ENCODE measurements at places on chromosomes 5 and 9. TPM values are rescaled to one million over a fixed set of nuclear protein-coding genes. Genes with fewer than 3 reads are reported as not detected.

DNA sequence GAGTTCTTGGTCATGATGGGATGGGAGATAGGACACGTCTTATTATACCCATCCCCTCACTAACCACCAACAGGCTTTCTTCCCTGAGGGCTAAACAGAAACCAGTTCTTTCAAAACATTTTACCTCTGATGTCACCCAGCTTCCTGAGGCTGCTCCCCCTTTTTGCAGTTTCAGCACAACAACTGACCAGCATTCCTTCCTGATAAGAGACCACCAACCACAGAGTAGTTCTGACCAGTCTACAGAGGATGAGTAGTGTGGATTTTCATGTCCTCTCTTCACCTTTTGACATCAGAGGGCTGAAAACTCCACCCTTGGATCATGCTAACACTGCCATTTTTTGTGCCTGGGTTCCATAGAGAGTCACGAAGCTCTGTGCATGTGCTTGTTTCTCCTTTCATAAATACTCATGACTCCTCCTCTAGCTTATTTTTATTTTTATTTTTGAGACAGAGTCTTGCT, 82.6 kb downstream of the OSTF1 start:
- DNase-seq: no peak

DNA sequence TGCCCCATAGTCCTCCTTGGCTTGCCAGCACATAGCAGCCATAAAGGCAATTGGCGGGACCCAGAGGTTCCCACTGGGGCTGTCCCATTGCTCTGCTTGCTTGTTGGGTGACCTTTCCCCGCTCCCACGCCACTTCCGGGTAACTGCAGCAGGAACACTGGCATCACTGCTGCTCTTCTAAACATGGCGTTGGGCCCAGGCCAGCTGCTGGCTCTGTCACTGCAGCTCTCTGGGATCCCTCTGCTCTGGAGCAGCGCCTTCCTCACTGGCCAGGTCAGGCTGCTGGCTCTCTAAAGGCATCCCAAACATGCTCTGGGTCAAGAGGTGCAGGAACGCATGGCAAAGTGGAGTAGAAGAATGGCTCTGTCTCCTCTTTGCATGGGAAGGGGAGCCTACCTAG, 92.9 kb downstream of the DRD1 start:
- DNase-seq: no peak

GRCh38 chr5:139671096-139671841, 23.1 kb downstream of the CXXC5 start:
- DNase-seq: no peak

- peak; percentile 42 for DNase-seq
Observed at GRCh38 chr9:109408759-109409462, 88.1 kb upstream of the EPB41L4B start.

DNA sequence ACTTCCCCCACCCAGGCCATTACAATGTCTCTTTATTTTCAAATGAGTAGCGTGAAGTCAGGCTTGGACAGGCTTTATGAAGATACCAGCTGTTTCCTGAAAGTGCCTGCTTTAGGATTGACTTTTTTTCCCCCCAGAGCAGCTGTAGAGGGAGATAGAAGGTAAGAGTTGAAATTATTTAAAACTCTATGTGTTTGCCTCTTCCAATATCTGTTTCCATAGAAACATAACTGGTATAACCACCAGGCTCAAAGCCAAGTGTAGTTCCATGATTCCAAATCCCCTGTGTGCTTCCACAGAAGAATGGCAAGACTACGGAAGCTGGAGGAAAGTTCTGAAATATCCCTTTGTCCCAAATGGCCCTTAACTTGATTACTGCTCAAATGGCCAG, 87.4 kb upstream of the TBC1D2 start:
- DNase-seq: no peak

- no peak for DNase-seq
Observed at GRCh38 chr5:34524123-34524522, 132.0 kb upstream of the RAI14 start.

GRCh38 chr9:77291714-77292113, 114.4 kb downstream of the VPS13A start:
- DNase-seq: peak; percentile 78

DNA sequence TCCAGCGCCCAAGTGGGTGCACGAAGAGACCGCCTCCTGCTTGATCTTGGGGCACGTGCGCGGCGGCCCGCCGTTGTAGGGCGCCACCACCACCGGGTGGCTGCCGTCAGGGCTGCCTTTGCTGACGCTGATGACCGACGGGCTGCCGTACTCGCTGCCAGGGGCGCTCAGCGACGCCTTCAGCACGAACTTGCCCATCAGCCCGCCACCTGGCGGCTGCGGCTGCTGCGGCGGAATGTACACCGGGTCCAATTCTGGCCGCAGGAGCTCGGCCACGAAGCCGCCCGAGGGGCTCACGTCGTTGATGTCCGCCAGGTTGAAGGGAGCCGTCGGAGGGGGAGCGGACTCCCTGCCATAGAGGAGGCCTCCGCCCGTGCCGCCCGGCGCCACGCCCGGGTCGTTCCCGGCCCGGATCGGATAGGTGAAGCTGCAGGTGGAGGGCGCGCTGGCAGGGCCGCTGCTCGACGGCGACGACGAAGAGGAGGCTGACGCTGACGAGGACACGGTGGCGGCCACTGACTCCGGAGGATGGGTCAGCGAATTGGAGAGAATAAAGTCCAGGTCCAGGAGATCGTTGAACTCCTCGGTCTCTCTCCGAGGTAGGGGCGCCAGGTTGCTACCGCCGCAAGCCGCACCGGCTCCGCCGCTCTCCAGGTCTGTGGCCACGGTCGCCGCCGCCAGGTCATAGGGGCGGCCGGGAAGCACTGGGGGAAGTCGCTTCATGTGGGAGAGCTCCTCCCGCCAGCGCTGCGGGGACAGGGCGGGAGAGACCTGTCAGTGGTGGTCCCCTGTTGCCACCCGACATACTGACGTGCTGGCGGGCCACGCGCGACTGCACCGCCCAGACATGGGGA, 1.8 kb downstream of the KLF4 start:
- peak; percentile 87 for DNase-seq

DNA sequence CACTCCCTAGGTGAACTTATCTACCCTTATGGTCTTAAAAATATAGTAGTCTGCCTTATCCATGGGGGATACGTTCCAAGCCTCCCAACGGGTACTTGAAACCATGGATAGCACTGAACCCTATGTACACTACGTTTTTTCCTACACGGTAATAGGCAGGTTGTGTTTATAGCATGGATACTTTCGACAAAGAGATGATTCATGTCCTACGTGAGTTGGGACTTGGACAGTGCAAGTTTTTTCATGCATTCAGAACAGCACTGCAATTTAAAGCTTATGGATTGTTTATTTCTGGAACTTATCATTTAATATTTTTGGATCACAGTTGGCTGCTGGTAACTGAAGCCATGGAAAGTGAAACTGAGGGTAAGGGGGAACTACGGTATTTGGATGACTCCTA, 88.1 kb downstream of the CNTLN start:
- DNase-seq: no peak

FLT4 gene
- 17.3 TPM for total RNA-seq

SHB gene
- total RNA-seq: 14.0 TPM

CCDC171 gene
- total RNA-seq: 4.4 TPM

All from GM23338 (cell line).